ENCODE measurements at places on chromosomes 1 and 21. TPM values are rescaled to one million over a fixed set of nuclear protein-coding genes. Genes with fewer than 3 reads are reported as not detected.

The S1PR1 gene
- polyA plus RNA-seq = 75.7 TPM

The G0S2 gene
- polyA plus RNA-seq = 6.3 TPM

The NPPA gene
- 4.7 TPM for polyA plus RNA-seq

The BSND gene
- not detected for polyA plus RNA-seq

The STIL gene
- polyA plus RNA-seq = 4.6 TPM

The PADI4 gene
- polyA plus RNA-seq = not detected

The KRTAP12-2 gene
- polyA plus RNA-seq = not detected

The LCE2A gene
- not detected for polyA plus RNA-seq

The KCND3 gene
- 26.2 TPM for polyA plus RNA-seq

The CELA3A gene
- not detected for polyA plus RNA-seq

DNA sequence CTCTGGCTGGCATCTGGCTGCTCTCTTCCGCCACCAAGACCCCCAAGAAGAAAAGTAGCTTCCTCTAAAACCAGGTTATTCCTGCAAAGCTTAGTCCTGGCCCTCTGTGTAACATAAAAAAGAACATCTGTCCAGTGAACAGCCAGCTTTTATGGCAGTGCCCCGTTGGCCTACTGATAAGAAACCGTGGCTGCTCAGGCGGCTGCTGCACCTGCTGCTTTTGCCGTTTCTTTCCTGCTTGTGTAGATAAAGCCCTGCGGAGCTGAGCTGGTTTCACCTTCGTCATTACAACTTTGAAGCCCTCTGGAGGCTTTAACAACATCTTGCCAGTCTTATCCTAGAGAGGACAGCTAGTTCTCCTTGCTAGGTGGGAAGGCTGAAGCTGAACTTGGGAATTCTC is 20.5 kb downstream of the ELAPOR1 start:
- no peak for DNase-seq

DNA sequence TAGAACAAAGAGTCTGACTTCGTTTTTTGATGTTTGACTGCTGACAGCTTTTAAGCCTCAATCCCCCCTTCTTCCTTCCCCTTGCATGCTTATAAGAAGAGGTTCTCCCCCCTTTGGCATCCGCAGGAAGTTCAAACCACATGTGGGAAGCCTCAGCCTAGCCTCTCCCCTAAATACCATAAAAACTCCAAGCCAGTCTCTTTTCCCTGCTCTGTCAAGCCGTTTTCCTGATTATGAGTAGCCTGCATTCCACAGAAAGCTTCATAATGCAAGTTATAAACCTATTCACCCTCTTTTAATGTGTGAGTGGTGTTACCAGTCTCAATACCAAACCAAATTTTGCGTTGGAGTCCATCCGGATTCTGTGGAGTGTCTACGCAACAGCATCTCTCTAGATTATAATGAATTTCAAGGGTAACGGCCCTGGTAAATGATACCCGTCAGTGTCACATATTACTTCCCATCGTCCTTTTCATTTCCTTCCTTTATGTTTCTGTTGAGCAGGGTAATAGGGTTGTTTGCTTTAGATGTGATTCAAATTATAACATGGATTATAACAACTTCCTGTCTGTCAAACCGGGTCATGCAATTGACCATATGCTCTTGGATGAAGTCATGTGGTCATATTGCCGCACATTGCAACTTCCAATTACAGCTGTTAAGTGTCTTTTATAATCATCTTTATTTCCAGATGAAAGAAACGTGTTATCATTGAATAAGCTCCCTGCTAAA is 717.5 kb downstream of the RWDD3 start:
- DNase-seq = no peak

DNA sequence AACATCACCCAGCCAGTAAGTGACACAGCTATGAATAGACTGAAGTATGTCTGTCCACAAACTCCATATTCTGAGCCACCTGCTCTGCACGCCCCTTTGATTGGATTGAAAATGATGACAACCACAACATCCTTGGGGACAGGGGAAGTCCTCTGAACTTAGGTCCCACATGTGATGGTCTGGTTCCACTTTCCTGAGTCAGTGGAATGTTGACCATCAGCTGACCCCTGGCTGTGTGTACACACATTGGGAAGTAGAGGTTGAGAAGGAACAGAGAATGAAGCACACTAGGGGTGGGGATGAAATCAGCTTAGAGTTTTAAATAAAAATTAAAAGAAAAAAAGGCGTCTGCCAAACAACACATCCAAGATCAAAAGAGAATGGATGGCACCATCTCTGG is 8.0 kb upstream of the DISP3 start:
- DNase-seq = no peak

DNA sequence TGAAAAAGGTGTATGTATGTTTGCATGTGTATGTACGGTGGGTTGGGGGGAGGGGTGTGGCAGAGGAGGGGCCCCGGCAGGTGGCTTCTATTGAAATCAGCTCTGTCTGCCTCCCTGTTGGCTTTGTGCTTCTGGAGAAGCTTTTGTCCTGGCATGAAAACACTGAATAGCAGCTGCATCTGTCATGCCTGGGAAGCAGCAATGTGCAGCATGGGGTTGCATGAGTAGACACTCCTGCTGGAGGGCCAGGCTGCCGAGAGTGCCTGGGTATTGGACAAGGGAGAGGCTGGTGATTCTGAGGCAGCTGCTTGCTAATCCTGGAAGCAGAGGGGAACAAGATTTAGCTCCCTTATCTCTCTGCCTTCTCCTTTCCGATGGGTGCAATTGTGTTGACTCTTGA is 20.5 kb downstream of the MAPKAPK2 start:
- DNase-seq = no peak

DNA sequence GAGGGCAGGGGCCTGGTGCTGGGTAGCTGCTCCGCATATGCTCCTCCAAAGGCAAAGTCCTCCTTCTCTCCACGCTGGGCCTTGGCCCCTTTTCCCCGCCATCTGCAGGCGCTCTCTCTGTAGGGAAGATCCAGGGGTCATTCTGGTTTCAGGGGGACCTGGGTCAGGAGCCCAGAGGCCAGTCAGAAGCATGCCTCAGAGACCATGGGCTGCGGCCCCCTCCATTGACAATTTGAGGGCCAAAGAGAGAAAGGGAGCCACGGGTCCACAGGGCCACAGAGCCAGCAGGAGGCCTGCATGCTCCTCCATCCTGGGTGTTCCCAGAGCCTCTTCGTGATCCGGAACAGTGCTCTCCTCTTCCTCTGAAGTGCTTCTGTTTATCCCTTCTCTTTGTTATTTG is 2.1 kb upstream of the CLDN19 start:
- no peak for DNase-seq

- no peak for DNase-seq
Measured at GRCh38 chr1:179310721-179311120, 17.1 kb downstream of the SOAT1 start.

- no peak for DNase-seq
Measured at GRCh38 chr1:237269938-237270337, 228.0 kb downstream of the RYR2 start.

DNA sequence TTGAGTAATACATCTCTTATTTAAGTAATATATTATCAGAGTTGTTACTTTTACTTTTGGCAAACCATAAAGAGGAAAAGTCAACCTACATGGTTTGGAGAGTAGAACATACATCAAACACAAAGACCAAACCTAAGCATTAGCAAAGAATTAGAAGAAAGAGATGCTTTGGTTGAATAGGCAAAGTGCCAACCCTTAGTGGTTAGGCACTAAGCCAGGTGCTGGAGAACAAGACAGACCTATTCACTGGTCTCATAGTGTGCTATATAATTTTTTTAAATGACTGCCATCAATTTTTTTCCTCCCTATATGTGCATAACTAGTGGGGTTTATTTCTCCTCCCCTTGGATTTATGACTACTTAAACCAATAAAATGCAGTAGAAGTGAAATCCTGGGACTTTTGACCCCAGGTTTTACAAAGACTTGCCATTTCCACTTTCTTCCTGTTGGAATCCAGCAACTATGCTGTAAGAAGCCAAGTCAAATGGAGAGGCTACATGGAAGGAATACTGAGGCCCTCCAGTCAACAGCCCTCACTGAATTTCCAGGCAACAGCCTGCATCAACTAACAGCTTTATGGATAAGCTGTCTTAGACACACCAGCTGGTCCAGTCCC is 69.8 kb upstream of the HAO2 start:
- no peak for DNase-seq

DNA sequence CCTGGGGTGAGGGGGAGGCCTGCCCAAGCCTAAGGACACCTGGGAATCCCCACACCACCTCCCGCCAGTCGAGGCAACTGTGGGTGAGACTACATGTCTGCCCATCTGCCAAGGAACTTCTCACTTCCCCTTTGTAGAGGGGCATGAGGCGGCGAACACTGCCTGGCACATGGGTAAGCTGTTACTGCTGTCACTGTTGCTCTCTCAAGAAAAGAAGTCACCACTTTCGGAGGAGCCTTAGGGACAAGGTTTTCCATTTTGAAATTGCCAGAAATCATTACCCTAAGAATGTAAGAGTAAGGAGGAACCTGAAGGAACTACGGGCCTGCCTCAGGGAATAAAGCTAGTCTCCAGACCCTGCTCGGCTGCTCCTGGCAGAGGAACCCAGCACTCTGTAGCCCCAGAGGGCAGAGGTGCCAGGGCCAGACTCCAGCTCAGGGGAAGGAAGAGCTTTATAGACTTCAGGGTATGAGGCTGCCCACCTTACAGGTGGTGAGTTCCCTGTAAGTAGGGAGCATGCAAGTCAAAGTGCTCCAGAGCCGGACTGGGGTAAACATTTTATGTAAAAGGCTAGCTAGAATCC is 23.3 kb downstream of the SLC2A1 start:
- no peak for DNase-seq

DNA sequence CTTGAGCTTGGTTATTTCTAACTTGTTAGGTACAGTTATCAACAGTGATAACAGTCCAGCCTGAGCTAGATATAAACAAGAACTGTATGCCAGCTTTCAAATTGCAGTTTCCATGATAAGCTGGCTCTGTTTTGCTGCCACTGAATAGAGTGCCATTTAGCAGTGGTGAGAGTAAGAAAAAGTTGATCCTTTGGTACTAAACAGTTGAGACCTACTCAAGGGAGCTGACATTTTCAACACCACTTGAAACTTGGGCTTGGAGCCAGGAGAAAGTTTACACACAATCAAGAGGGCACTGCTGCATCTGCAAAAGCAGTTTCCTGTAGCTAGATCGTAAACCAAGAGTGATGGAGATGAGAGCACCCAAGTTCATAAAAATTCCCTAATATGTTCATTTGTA is 131.3 kb downstream of the RGS7 start:
- DNase-seq = no peak

DNA sequence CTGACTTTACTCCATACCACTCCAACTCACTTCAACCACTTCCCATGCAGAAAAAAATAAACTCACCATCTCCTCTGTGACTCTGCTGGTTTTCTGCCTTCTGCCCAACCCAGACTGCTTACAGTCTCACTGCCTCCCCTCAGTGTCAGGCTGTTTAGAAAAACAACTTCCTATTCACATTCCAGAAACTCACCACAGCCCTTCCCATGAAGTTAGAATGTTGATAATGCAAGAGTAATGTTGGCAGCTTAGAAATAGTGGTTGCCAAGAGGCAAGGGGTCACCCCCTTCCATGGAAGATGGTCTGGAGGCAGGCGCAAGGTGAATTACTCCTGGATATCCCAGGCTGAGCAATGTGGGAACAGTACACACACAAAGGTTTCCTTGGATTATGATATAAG is at the start of gene SELP:
Gene SELP (minus strand): TSS at position 119 of the 400 bp plus-strand sequence. CDS start 50 bp downstream, at position 69.
- no peak for DNase-seq

GRCh38 chr1:66244429-66244828 is 289.5 kb upstream of the SGIP1 start:
- DNase-seq = peak; percentile 81

- DNase-seq = no peak
Measured at GRCh38 chr1:92730476-92730875, 54.4 kb downstream of the EVI5 start.

GRCh38 chr21:26783466-26784195 is 61.6 kb downstream of the ADAMTS1 start:
- DNase-seq = no peak

GRCh38 chr21:41932191-41932575 is 21.6 kb downstream of the C2CD2 start:
- no peak for DNase-seq

DNA sequence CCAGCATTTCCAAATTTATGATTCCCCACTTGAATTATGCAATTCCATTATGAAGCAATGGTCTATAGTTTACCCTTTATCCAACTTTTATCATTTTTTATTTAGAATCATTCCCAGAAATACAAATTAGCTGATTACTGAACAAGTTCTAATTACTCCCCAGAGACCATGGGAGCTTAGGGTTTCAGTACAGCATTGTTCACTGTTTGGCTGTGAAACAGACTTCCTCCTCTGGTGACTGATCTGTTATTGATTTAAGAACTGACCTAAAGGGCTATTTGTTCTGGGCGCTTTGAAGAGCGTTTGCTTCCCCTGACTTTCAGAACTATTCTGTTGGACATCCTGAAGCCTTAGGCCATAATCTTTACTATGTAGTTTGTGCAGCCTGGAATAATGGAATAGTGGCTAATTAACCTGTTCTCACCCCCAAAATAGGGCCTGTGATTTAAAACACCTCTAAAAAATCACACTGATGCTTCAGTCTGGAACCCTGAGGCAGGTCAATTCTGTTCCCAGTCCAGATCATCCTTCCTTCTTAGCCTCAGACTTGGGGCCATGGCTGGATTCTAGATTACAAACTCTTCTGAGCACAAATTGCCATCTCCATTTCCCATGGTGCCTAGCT is 58.7 kb downstream of the ALG14 start:
- DNase-seq = no peak

GRCh38 chr1:67711855-67712212 is 26.8 kb downstream of the GADD45A start:
- no peak for DNase-seq

GRCh38 chr21:45050345-45050796 is 24.0 kb upstream of the ADARB1 start:
- no peak for DNase-seq

DNA sequence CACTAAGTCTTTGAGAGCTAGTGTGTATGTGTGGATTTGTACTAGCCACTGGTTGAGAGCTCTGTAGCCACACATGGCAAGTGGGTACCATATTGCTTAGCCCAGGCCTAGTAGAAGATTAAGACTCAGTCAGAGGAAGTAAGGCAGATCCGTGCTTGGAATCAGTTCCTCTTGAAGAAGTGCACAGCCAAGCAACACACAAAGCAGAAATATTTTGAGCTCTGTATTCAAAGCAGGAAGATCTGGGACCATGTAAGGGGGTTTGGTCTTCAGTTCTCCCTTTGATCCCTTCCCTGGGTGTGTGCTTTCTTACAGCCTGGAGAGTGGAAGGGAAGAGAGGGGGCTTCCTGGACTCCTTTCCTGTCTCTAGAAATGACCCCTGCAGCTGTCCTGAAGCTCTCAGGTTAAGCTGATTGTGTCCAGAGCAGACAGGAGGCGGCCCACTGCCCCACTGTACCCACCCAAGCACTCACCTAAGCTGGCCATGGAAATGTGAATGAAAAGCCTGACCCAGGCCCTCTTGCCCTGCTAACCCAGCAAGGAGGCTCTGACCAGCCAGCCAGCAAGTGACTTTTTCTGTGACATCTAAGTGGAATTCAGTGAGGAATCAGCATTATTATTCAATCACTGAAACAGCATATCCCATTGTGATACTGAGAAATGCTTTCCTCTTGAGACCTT is 3.6 kb downstream of the ETS2 start:
- no peak for DNase-seq

DNA sequence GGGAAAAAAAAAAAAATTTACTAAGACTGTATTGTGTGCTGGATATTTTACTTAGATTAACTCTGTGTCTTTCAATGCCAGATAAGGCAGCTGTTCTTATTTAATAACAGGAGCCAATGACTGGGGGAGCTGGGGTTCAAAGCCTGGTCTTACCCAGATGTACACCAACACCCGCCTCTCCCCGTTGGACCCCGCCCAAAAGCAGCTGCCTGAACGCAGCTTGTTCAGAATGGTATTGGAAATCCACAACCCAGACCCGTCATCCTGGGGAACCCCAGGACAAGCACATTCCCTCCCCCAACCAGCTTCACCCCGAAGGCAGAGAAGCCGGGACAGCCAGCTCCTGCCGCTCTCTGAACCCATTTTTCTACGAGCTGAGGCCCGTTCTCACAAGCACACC is 113.6 kb upstream of the TMPRSS2 start:
- no peak for DNase-seq

Data from spinal cord (tissue), 10 donors.